ENCODE measurements at places on chromosomes 3 and 15.
A peak's percentile ranks its signal among the peaks of the same experiment; 100 is the strongest.

GRCh38 chr15:85412956-85413854, 32.8 kb downstream of the AKAP13 start:
- DNase-seq: peak; percentile 18

GRCh38 chr15:62889734-62890505, 152.6 kb upstream of the TPM1 start:
- no peak for DNase-seq

GRCh38 chr3:40057077-40057476, 247.7 kb downstream of the MYRIP start:
- no peak for DNase-seq

- no peak for DNase-seq
Measured at GRCh38 chr3:52408466-52408865, 36.4 kb downstream of the SEMA3G start.

GRCh38 chr3:69385723-69386555, at the start of gene FRMD4B:
Gene FRMD4B (minus strand): TSS chr3:69386088. CDS start chr3:69385989, 99 bp downstream.
- DNase-seq: no peak

Data from AG09319 (cell line).